ENCODE measurements at places on chromosomes 2 and 18. TPM values are rescaled to one million over a fixed set of nuclear protein-coding genes. Genes with fewer than 3 reads are reported as not detected.

The COL4A4 gene
- total RNA-seq, result 1.9 TPM

The MARCO gene
- total RNA-seq, result 0.08 TPM

The POTEC gene
- total RNA-seq, result not detected

The NT5C1B gene
- total RNA-seq, result not detected

The GBX2 gene
- total RNA-seq, result 4.1 TPM

The CCL20 gene
- 7.2 TPM for total RNA-seq

The INHBB gene
- total RNA-seq, result 14.2 TPM

The RSAD2 gene
- 0.15 TPM for total RNA-seq

The DAPL1 gene
- not detected for total RNA-seq

The NDUFV2 gene
- 132 TPM for total RNA-seq

The RMC1 gene
- total RNA-seq, result 15.0 TPM

The MROH2A gene
- total RNA-seq, result 0.32 TPM

The CAPN14 gene
- 0.05 TPM for total RNA-seq

The SLC30A3 gene
- total RNA-seq, result 4.8 TPM

The ME2 gene
- 34.7 TPM for total RNA-seq

The HOXD10 gene
- total RNA-seq, result 7.5 TPM

The YES1 gene
- total RNA-seq, result 31.6 TPM

The TOGARAM2 gene
- 0.12 TPM for total RNA-seq

The APLF gene
- total RNA-seq, result 1.0 TPM

The CRACDL gene
- 0.54 TPM for total RNA-seq

The OSBPL6 gene
- total RNA-seq, result 9.0 TPM

The CENPA gene
- 54.6 TPM for total RNA-seq

The IL18RAP gene
- not detected for total RNA-seq

The PPP1R1C gene
- total RNA-seq, result 2.0 TPM

The KCNK3 gene
- total RNA-seq, result 1.4 TPM

The ZNF521 gene
- not detected for total RNA-seq

The TACR1 gene
- 0.39 TPM for total RNA-seq

The POTEJ gene
- not detected for total RNA-seq

The KYNU gene
- 304 TPM for total RNA-seq

The WNT10A gene
- total RNA-seq, result not detected

The CABLES1 gene
- total RNA-seq, result 12.9 TPM

The CNTNAP5 gene
- not detected for total RNA-seq

The SH3BP4 gene
- total RNA-seq, result 33.9 TPM

The ABCG8 gene
- not detected for total RNA-seq

The ZC3H15 gene
- total RNA-seq, result 93.7 TPM

The TLX2 gene
- total RNA-seq, result 0.30 TPM

The ACTR3 gene
- total RNA-seq, result 275 TPM

The UGT1A10 gene
- total RNA-seq, result 0.26 TPM

The UGT1A8 gene
- not detected for total RNA-seq

The FBLN7 gene
- total RNA-seq, result 0.86 TPM

The TANC1 gene
- total RNA-seq, result 10.6 TPM

The FSIP2 gene
- total RNA-seq, result not detected

All from A549 treated with DMSO at 1 μM for 4 hours (cell line).